ENCODE measurements at places on chromosomes 4 and X.

GRCh38 chrX:70043685-70044084 is 6.1 kb downstream of the AWAT2 start:
- DNase-seq, result no peak

DNA sequence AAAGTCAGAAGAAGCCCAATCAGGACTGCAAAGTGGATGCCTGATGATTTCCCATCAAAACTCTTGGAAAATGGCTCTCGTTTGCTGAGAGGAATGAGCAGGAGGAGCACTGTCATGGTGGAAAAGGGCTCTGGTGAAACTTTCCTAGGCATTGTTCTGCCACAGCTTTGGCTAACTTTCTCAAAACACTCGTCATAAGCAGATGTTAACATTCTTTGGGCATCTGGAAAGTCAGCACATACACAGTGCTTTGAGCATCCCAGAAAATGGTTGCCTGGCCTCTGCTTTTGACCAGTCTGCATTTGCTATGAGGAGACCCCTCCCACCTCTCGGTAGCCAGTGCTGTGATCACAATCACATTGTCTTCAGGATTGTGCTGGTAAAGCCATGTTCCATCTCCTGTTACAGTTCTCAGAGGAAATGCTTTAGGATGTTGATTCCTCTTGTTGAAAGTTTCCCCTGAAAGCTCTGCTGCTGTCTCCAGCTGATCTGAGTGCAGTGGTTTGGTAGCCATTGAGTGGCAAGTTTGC is 25.2 kb upstream of the TBC1D14 start:
- no peak for DNase-seq

DNA sequence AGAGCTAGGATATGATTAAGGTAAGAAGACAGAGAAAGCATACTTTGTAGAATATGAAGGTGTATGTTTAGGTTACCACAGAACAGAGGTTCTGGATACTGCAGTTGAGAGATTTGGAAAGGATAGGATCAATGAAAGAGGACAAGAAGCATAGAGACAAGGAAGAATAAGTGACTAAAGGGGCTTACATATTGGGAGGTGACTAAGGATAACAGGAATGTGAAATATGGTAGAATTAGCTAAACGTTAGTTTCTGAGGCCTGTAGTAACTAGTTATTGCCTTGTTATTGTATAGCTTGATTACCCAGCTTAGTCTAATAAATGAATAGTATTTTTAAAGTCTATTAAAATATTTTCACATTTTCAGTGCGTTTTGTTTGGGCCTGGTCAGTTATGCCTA is 38.2 kb downstream of the CENPI start:
- no peak for DNase-seq

- no peak for DNase-seq
These were observed 6.6 kb downstream of the OCIAD2 start for GRCh38 chr4:48899950-48900349.

DNA sequence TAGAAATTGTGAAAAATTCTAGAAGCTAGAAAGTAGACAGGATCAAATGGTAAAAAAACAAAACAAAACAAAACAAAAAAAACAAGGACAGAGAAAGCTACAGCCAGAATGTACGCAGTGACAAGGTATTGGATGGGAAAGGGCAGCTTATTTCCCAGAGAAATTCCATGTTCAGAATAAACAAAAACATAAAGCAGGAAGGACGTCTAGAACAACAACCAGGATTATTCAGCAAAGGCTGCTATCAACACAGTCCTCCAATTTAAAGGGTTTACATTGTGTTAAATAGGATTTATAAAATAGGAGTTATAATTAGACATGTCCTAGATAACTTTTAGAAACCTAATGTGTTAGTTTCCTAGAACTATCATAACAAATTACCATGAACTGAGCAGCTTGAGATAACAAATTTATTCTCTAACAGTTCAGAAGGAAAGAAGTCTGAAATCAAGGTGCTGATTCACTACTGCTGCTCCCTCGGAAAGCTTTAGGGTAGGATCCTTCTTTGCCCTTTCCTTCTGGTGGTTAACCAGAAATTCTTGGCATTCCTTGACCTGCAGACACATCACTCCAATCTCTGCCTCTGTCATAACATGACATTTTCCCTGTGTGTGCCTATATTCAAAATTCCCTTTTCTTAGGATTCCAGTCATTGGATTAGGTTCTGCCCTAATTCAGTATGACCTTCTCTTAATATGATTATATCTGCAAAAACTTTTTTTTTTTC is 175.6 kb downstream of the SNCA start:
- DNase-seq, result no peak

- DNase-seq, result no peak
These were observed 38.0 kb downstream of the RADX start for GRCh38 chrX:106649523-106650428.

GRCh38 chr4:3834663-3835521 is 68.7 kb downstream of the ADRA2C start:
- DNase-seq, result no peak

- DNase-seq, result no peak
These were observed 31.3 kb downstream of the NIPAL1 start for GRCh38 chr4:48047896-48048295.

GRCh38 chrX:15013461-15013860 is 140.2 kb downstream of the MOSPD2 start:
- no peak for DNase-seq

DNA sequence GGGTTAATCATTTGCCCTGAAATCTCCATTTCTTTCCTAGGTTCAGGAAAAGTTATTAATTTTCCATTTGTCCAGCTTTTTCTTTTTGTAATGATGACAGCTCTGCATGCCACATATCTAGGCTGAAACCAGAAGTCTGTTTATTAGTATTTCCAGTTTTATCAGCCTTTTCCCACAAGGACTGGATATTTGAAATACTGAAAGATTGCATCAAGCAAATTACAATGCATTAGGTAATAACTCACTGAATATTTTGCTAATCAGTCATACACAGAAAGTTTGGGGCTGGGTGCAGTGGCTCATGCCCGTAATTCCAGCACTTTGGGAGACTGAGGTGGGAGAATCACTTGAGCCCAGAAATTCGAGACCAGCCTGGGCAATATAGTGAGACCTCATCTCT is 21.5 kb downstream of the SLC9A7 start:
- no peak for DNase-seq

GRCh38 chrX:9003041-9003440 is 30.9 kb downstream of the FAM9B start:
- DNase-seq, result no peak

GRCh38 chr4:43765514-43765913 is 683.1 kb downstream of the KCTD8 start:
- no peak for DNase-seq

DNA sequence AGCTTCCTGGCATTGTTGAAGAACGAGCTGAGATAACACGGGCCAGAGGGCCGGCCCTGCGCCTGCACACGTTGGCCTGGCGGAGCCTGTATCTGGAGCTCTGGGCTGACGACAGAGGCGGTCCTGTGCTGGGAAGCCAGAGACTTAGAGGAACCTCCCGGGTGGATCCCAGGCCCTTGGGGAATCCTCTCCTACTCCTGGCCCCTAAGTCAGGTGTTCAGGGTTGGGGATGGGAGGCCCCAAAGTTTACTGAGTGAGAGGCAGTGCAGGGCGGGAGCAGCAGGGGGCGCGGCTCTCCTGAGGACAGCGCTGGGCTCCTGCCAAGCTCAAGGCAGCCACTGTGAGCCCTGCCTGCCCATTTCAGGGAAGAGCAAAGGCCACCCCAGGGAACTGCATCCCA is 2.5 kb upstream of the HTRA3 start:
- DNase-seq, result no peak

DNA sequence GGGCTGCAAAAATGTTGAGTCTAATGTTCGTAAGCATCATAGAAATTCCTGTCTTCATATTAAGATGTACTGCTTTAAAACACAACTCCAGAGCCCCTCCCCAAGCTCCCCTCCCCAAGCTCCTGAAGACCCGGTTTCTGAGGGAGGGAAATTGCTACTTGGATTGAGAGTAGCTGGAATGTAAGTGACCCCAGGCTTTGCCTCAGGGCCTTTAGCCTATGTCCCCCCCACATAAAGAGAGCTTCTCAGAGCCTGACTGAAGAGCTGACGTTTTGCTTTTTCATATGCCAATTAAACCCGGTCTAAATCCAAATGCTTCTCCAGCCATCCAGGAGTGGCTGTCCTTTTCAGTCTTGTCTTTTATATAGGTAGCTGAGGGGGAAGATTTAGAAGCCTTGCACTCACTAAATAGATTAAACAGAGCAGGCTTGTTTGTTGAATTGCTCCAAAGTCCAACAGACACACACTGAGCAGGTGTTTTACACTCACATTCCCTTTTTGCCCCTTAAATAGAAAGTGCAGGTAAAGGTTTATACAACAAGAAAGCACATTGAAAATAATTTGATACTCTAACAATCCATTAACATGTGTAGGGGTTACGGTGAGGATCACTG is 19.6 kb downstream of the ARX start:
- no peak for DNase-seq

GRCh38 chr4:7420661-7421040 is 14.1 kb downstream of the PSAPL1 start:
- no peak for DNase-seq

- no peak for DNase-seq
These were observed 266.3 kb upstream of the NOCT start for GRCh38 chr4:138749303-138749702.

DNA sequence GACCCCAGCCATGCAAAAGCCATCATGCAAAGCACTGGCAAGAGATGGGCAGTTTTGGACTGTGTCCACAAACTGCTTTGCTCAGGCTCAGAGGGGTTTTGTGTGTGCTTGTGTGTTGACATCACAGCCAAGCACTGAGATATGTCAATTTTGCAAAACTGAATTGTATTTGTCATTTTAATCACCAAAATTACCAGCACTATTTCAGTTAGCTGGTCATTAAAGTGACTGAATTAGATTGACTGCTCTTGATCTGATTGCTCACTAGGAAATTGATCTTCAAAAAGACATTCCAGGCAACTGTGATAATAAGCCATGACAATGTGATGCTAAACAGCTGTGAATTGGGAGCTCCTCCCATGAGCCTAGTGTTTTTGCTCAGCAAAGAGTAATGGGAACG is 337.3 kb upstream of the GNPDA2 start:
- DNase-seq, result no peak

DNA sequence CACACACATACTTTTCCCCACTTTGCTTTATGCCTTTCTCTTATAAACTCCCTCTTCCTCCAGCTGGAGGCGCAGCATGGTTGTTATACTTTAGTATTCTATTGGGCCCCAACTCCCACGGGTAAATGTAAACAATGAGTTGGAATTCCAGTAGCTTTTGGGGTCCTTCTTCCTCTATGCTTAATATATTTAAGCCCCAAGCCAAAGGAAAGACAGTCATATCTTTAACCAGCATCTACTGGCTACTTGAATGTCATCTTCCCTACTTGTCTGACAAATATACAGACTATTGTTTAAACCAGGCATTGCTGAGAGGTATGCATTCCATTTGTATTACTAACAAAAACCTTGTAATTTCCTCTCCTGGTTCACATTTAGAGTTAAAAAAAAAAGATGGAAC is 72.9 kb downstream of the WDR19 start:
- no peak for DNase-seq

DNA sequence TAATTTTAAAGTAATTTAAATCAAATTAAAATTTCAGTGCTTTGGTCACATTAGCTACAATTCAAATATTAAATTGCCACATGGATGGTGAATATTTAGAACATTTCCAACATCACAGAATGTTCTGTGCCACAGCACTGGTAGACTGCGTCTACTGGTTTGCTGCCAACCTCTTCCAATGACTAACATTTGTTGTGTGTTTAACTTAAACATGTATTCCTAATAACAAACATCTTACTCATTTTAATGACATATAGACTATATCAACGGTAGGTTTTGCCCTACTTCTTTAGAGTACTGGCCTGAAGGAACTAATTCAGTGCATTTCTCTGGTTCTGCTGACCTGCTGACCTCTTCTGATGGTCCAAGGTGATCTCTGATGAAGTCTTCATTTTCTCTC is 157.6 kb downstream of the DCK start:
- DNase-seq, result no peak

- no peak for DNase-seq
These were observed 69.9 kb upstream of the ELOVL6 start for GRCh38 chr4:110268352-110268751.

GRCh38 chrX:146614663-146615478 is 194.7 kb upstream of the CXorf51B start:
- no peak for DNase-seq

- DNase-seq, result no peak
These were observed 66.9 kb upstream of the WDR1 start for GRCh38 chr4:10183462-10183861.

DNA sequence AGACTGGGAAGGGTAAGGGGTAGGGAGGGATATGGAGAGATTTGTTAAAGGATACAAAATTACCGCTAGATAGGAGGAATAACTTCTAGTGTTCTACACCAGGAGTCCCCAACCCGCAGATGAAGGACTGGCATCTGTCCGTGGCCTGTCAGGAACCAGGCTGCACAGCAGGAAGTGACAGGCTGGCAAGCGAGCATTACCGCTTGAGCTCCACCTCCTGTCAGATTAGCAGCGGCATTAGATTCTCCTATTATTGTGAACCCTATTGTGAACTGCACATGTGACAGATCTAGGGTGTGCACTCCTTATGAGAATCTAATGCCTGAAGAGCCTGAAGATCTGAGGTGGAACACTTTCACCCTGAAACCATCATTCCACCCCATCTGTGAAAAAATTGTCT is 27.9 kb upstream of the BBS7 start:
- no peak for DNase-seq

Measured in amniotic stem cell (primary cell).